ENCODE measurements at places on chromosomes 13 and 19. TPM values are rescaled to one million over a fixed set of nuclear protein-coding genes. Genes with fewer than 3 reads are reported as not detected.
A peak's percentile ranks its signal among the peaks of the same experiment; 100 is the strongest.

Gene CASP14
- total RNA-seq: not detected

GRCh38 chr19:18311502-18312091 is 11.3 kb downstream of the LSM4 start:
- H3K4me1 ChIP-seq: peaks cover 29% of the 10 kb centered on the region
- H3K27me3 ChIP-seq: no peaks in the 10 kb centered on the region
- H3K4me3 ChIP-seq: no peak overlapping the region
- peak overlapping the region; percentile 89 for H3K27ac ChIP-seq

GRCh38 chr13:33340631-33341030 is 55.1 kb upstream of the STARD13 start:
- no peaks in the 10 kb centered on the region for H3K36me3 ChIP-seq
- H3K27me3 ChIP-seq: no peaks in the 10 kb centered on the region
- no peak overlapping the region for H3K4me3 ChIP-seq

DNA sequence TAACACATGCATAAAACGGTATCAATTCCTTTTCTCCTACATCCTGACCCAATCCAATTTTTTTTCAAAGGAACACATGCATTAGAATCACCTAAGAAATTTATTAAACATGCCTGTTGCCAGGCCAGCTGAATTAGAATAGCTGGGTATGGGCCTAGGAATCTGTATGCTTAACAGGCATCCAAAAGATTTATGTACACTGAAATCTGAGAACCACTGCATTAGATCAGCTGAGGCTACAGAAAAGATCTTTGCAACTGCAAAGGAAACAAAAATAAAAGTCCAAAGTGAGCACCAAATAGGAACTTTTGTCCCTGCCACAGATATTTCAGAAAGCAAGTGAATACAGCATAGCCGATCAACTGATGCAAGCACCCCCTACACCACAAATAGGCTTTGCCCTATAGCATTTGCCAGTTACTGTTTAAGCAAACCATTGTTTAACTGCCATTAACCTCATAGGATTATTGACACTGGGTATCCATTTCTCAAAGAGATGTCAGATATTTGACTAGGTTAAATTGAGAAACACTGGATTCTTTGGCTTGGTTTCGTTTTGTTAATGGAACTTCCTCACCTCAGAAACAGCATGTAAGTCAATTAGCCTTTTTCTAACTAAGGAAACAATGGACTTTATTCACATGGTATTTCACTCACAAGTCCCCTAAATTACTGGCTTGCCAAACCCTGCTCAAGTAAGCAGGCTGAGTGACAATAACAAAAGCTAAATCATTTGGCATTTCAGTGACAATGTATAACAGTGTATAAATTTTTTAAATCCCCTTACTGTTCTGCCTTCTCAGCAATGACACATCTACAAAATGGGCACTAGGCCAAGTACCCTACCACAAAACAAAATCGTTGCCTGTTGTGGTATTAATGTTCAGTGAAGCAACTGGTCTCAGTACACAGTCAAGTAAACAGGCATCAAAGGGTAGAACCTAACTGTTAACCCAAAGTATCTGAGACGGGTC is 67.8 kb downstream of the SUCLA2 start:
- DNase-seq: no peak
- H3K4me1 ChIP-seq: no peaks in the 10 kb centered on the region
- no peak overlapping the region for H3K27ac ChIP-seq
- no peaks in the 10 kb centered on the region for H3K36me3 ChIP-seq

DNA sequence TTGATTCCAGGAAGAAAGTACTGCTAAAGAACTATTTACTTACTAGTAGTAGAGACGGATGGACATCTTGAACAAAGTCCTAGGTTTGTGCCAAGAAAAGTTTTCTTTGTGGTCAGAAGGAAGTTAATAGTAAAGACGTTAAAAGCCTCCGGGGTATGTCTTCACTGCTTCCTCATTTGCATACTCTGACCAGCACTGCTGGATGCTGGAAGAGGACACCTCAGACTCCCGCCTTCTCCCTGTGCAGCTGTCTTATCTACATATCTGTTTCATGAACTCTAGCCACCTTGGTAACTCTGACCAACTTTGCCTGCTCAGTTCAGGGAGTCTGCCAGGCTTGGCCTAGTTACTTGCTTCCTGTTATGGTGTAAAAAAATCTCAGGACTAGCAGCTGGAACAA is 1109.1 kb upstream of the MIR17HG start:
- H3K4me3 ChIP-seq: no peak overlapping the region
- H3K27ac ChIP-seq: no peak overlapping the region
- no peak for DNase-seq

DNA sequence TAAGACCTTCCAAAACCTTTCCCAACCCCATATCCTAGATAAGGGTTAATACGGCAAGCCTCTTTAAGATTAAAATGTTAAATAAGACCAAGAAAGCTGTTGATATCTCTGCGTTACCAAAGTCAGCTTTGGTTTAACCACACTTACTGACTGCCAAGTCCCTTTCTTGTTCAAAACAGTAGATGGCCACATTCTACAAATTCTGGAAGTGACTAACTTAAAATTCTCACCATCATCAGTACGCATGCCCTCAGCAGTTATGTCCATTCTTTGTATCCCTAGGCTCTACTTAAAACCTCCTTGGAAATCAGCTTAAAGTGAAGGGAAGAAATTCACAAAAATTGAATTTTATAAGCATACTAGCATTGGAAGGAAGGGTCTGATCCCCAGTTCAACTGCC is 23.6 kb downstream of the SOHLH2 start:
- no peak for DNase-seq
- H3K27ac ChIP-seq: no peak overlapping the region
- no peaks in the 10 kb centered on the region for H3K36me3 ChIP-seq
- H3K4me1 ChIP-seq: no peaks in the 10 kb centered on the region
- H3K4me3 ChIP-seq: no peak overlapping the region
- no peaks in the 10 kb centered on the region for H3K27me3 ChIP-seq

DNA sequence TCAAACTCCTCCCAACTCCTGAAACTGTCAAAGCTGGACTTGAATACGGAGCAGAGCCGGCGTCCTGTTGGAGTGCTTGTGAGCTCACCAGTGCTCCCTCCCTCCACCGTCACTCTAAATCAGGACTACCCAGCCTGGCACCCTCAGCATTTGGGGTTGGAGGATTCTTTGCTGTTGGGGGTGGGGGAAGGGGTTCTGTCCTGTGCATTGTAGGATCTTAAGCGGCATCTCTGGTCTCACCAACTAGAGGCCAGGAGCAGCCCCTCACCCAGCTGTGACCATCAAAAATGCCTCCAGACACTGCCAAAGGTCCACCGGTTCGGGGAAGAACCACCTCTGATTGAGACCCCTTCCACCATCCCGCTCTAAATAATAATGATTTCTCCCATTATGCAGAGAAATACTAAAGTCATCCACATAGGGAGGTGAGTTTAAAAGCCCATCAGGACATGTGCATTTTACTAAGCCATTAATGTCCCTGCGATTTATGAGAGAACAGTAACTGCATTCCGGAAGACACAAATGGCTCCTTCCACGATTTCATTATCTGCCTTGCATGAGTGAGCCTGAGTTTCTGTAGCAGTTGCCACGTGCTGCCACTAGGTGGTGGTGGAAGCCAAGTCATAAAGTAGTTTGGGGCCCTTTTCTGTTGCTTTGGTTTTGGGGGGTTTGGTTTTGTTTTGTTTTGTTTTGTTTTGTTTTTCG is 16.1 kb upstream of the USP29 start:
- DNase-seq: peak; percentile 15
- no peak overlapping the region for H3K27ac ChIP-seq
- H3K4me1 ChIP-seq: no peaks in the 10 kb centered on the region
- no peak overlapping the region for H3K4me3 ChIP-seq
- no peaks in the 10 kb centered on the region for H3K27me3 ChIP-seq
- H3K36me3 ChIP-seq: no peaks in the 10 kb centered on the region

- no peaks in the 10 kb centered on the region for H3K4me1 ChIP-seq
- no peak overlapping the region for H3K27ac ChIP-seq
- no peak overlapping the region for H3K4me3 ChIP-seq
- H3K36me3 ChIP-seq: no peaks in the 10 kb centered on the region
- no peaks in the 10 kb centered on the region for H3K27me3 ChIP-seq
These were observed 3.4 kb downstream of the PLIN5 start for GRCh38 chr19:4531562-4532165.
